ENCODE measurements at places on chromosomes 4 and X. TPM values are rescaled to one million over a fixed set of nuclear protein-coding genes. Genes with fewer than 3 reads are reported as not detected.

GPM6B gene
- 44.1 TPM for total RNA-seq

EPHA5 gene
- 10.4 TPM for total RNA-seq

CPEB2 gene
- total RNA-seq, result 17.9 TPM

ATP2B3 gene
- total RNA-seq, result 0.09 TPM

Data from uterus (tissue), 4 donors.